ENCODE measurements at places on chromosomes 12 and 14. TPM values are rescaled to one million over a fixed set of nuclear protein-coding genes. Genes with fewer than 3 reads are reported as not detected.

DNA sequence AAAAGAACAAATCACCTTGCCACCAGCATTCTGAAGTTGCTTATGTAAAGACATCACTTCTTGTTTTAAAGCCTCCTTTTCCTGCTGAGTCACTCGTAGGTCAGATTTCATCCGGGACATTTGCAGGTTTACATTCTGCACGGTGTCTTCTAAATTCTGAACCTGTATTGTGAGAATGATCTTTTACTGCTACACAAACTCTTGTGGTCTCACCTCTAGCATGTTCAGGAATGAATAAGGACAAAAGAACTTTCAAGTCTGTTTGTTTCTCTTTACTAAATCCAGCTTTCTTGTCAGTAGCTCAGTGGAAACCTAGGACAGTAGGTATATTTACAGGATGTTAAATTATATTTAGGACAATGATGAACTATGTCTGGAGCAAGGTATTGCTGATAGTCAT, 73.5 kb upstream of the SAV1 start:
- DNase-seq = no peak

DNA sequence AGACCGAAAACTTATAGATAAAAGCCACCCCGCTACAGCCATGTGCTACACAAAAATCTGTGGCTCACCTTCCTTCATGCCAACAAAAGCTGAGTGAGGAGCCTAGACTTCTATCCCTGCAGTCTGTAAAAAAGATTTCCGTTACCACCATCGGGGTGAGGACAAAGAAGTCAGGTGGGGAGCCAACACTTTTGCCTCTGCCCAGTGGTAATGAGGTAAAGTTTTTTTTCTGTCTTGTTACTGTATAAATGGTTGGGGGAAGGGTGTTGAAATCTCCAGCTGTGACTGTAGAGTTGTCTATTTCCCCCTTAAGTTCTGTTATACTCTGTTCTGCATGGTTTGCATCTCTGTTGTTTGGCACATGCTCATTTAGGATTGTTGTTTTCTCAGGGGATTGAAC, 707.8 kb downstream of the FLRT2 start:
- no peak for DNase-seq

DNA sequence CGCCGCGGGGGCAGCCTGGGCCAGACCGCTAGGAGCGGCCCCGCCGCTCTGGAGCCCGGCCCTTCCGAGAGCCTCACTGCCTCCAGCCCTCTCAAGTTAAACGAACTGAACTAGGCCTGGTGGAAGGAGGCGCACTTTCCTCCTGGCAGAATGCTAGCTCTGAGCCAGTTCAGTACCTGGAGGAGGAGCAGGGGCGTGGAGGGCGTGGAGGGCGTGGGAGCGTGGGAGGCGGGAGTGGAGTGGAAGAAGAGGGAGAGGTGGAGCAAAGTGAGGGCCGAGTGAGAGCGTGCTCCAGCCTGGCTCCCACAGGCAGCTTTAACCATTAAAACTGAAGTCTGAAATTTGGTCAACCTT, 5.3 kb downstream of the LTB4R start:
- no peak for DNase-seq

HCAR3 gene
- total RNA-seq = 1.8 TPM
